Brain (organoid and tissue), 16 donors: ENCODE measurements at places on chromosomes 1 and 21.

GRCh38 chr1:84598418-84598817 lies 24.2 kb upstream of the CTBS start:
- DNase-seq: no peak

- no peak for DNase-seq
Observed at GRCh38 chr21:25408666-25409065, 198.6 kb downstream of the MRPL39 start.

- DNase-seq: peak; percentile 46
Observed at GRCh38 chr1:178645157-178645807, 79.8 kb upstream of the RALGPS2 start.

- no peak for DNase-seq
Observed at GRCh38 chr21:44682580-44683151, 703 bp upstream of the KRTAP12-1 start.

GRCh38 chr1:106613068-106613467 lies 443.4 kb upstream of the PRMT6 start:
- DNase-seq: no peak

DNA sequence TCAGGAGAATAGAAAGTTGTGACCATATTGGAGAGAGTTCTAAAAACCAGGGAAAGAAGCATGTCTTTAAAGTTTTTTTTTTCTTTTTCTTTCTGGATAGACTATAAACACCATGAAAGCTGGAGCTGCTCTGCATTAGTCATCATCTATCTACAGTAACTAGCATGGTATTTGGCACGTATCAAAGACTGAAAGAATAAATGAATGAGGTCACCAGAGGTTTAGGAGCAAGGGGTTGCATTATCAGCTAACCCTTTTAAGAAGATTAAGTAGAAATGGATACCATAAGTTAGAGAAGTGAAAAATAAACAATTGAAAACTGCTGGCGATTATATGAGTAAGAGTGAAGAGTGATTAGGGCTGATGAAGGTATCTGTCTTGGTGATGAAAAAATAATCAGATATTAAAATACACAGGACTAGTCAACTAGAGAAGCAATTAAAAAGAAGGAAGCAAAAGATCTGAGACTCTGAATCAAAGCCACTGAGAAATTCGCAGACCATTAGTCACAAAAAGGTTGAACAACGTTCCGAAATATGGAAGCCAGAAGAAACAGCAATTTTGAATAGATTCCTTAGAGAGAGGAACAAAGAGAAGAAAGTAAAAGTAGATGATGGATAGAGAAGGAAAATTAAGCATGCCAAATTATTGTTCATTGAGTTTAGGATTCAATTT lies 536.4 kb downstream of the DPYD start:
- DNase-seq: no peak

DNA sequence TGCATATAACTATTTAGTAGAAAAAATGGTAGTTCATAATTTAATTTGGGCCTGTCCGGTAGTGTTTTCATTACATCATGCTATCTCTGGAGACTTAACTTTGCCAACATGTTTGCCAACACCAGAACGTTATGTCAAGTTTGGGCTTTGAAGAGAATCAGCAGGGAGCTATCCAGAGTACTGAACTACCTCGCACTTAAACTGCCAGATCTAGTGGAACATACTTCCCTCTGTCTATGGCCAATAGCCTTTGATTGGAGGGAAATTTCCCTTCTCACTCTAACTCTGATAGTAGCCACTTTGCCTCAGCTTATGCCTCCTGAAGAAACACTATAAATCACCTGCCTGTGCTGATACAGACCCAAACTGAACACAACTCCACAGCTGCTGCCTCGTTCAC lies 10.0 kb downstream of the LRRC53 start:
- DNase-seq: no peak

DNA sequence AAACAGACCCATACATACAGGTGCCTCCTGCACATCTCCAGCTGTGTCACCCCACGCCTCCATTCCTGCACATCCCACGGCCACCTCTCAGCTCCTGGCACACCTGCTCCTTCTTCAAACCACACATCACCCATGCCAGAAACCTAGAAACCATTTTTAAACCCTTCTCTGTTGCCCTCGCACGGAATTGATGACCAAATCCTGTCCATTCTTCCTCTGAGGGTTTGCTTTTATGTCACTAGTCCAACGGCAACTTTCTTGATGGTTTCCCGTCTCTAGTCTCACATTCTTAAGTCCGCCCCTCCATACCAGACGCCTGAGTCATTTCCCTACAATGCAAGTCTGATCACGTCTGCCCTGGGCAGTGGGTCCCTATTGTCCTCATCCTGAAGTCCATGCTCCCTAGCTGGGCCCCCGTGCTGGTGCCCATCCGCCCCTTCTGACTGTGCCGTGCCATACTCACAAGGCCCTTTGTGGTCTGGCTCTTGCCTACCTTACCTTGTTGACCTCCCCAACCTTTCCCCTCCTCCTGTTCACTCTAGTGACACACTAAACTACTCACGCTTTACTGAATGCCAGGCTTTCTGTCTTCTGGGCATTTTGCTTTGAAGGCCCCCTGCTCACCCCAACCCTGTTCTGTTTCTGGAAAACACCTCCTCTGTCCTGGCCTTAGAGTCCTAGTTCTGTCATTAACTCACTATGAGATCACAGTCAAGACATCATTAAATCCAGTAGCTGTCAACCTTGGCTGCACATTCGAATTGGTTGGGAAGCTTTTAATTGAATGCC lies 17.6 kb downstream of the SLC2A1 start:
- peak; percentile 45 for DNase-seq
